ENCODE measurements at places on chromosomes 5 and 9. TPM values are rescaled to one million over a fixed set of nuclear protein-coding genes. Genes with fewer than 3 reads are reported as not detected.
A peak's percentile ranks its signal among the peaks of the same experiment; 100 is the strongest.

GRCh38 chr5:76225336-76225735 is 142.2 kb downstream of the SV2C start:
- no peaks in the 10 kb centered on the region for H3K27me3 ChIP-seq
- no peak for DNase-seq
- no peaks in the 10 kb centered on the region for H3K36me3 ChIP-seq
- H3K4me3 ChIP-seq, result no peak overlapping the region

- H3K27me3 ChIP-seq, result no peaks in the 10 kb centered on the region
- DNase-seq, result no peak
- no peak overlapping the region for H3K4me3 ChIP-seq
- H3K36me3 ChIP-seq, result no peaks in the 10 kb centered on the region
Observed at GRCh38 chr9:134231767-134232166, 67.4 kb upstream of the RNU6ATAC start.

DNA sequence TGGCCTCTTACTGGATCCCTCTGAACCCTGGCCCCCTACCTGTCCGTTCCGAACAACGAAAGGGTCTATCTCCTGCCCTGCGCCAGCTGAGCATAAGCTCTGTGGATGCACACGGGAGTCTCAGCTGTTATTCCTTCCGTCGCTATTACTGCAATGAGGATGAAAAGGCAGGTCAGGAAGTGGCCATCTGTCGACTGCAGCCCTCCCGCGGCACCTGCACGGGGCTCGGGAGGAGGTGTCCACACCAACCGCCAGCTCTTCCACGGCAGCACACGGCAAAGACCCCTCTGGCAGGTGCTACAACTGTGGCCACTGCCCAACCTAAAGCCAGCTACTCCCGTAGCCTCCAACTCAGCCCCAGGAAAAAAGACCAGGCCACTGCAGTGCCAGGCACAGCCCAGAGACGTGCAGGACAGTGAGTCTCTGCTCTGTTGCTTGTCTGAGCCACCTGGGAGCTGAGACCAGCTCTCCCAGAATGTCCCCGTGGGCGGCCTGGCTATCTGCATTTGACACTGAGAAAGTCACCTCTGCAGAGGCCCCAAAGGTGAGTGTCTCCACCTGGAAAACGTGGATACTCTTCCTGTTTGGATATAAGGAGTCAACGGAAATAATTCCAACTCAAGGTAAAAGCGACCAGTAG is 19.1 kb downstream of the CAMSAP1 start:
- no peak for DNase-seq
- no peaks in the 10 kb centered on the region for H3K36me3 ChIP-seq
- no peaks in the 10 kb centered on the region for H3K27me3 ChIP-seq
- no peak overlapping the region for H3K27ac ChIP-seq
- peaks cover 30% of the 10 kb centered on the region for H3K4me1 ChIP-seq
- H3K4me3 ChIP-seq, result no peak overlapping the region

GRCh38 chr9:116196806-116197205 is 43.2 kb downstream of the PAPPA start:
- H3K27ac ChIP-seq, result no peak overlapping the region
- peaks cover 38% of the 10 kb centered on the region for H3K4me1 ChIP-seq
- no peak overlapping the region for H3K4me3 ChIP-seq
- H3K36me3 ChIP-seq, result peaks cover 2% of the 10 kb centered on the region
- no peak for DNase-seq
- no peaks in the 10 kb centered on the region for H3K27me3 ChIP-seq

- H3K4me3 ChIP-seq, result peak overlapping the region; percentile 85
- no peaks in the 10 kb centered on the region for H3K36me3 ChIP-seq
- DNase-seq, result no peak
- H3K27ac ChIP-seq, result no peak overlapping the region
- H3K4me1 ChIP-seq, result peaks cover 18% of the 10 kb centered on the region
Observed at GRCh38 chr5:95959051-95959887, 2.4 kb downstream of the ELL2 start.

- no peak overlapping the region for H3K4me3 ChIP-seq
- no peak overlapping the region for H3K27ac ChIP-seq
- no peaks in the 10 kb centered on the region for H3K36me3 ChIP-seq
- peaks cover 5% of the 10 kb centered on the region for H3K4me1 ChIP-seq
Observed at GRCh38 chr5:168921147-168921866, 342.1 kb upstream of the PANK3 start.

GRCh38 chr5:107968998-107969397 is 298.3 kb upstream of the EFNA5 start:
- no peaks in the 10 kb centered on the region for H3K27me3 ChIP-seq
- H3K27ac ChIP-seq, result no peak overlapping the region
- no peak for DNase-seq
- no peaks in the 10 kb centered on the region for H3K36me3 ChIP-seq
- H3K4me3 ChIP-seq, result no peak overlapping the region

- DNase-seq, result no peak
- no peaks in the 10 kb centered on the region for H3K27me3 ChIP-seq
- peaks cover 3% of the 10 kb centered on the region for H3K36me3 ChIP-seq
- H3K4me3 ChIP-seq, result no peak overlapping the region
- peaks cover 10% of the 10 kb centered on the region for H3K4me1 ChIP-seq
- no peak overlapping the region for H3K27ac ChIP-seq
Observed at GRCh38 chr9:3475300-3476020, 50.3 kb downstream of the RFX3 start.

GRCh38 chr9:129464972-129465833 is 155.7 kb downstream of the C9orf50 start:
- H3K4me1 ChIP-seq, result peaks cover 37% of the 10 kb centered on the region
- H3K4me3 ChIP-seq, result no peak overlapping the region
- H3K36me3 ChIP-seq, result no peaks in the 10 kb centered on the region
- H3K27ac ChIP-seq, result peak overlapping the region; percentile 3
- no peak for DNase-seq

DNA sequence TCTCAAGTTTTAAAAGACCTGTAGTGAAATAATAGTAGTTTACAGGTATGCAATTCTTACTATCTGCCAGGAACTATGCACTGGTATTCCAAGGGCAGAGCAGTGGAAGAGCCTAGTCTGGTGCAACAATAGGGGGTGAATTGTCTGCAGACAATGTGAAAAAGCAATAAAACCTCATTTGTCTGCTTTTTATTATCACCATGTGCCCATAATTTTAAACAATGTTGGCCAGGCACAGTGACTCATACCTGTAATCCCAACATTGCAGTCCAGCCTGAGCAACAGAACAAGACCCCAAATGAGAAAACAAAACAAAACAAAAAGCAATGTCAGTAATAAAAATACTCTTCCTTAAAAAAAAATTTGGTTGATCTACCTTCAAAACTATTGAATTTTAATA is 12.2 kb upstream of the SLC44A1 start:
- H3K27me3 ChIP-seq, result no peaks in the 10 kb centered on the region
- no peak for DNase-seq
- H3K27ac ChIP-seq, result no peak overlapping the region
- no peaks in the 10 kb centered on the region for H3K4me1 ChIP-seq

DNA sequence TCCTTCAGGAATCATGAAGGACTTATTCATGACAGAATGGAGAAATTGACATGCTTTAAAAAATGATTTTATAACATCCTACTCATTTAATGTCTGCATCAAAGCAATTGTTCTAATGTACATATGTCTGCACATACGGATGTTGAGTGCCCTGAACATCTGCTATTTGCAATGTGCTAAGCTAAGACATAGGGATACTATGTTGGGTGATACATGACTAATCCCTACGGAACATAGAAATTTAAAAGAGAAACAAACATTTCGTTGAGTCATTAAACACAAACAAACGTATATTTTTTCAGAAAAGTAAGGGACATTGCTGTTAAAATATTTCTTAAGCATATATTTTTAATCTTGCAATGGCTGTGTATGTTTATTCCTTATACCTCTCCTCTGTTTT is 686.5 kb upstream of the ADAMTS16 start:
- no peak for DNase-seq
- no peaks in the 10 kb centered on the region for H3K36me3 ChIP-seq
- H3K4me3 ChIP-seq, result no peak overlapping the region
- no peaks in the 10 kb centered on the region for H3K27me3 ChIP-seq
- H3K27ac ChIP-seq, result no peak overlapping the region

DNA sequence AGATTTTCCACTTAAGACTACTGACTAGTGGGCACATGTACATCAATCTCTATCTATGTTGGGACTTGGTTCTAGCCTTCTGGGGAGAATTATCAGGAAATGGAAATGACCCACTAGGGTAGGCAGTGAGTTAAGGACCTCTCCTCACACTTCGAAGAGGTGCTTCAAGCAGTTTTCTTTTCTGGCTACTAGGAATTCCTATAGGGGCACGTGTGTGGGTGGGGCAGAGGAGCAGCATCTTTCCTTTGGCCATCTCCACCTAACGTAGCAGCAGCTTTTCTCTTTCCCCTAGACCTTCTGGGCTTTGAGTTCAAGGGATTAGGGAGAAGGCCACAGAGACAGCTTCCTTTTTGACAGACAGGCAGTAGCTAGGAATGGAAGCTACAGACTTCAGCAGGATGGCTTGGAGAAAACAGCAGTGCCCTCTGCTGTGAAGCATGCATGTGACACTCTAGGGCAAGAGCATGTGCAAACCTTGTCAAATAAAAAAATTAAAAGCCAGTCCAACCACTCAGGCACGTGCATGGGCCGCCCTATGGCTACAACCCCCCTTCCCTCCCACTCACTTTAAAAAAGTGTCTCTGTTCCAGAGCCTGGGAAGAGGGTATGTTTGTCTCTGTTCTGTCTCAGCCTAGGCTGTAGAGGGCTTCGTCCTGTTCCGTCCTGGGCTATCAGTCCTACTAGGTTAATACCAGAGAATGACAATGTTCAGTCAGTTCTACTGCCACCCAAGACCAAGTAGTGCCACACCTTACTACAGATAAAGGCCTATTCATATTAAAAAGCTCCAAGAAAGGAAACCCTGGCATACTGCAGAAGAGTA is 8.7 kb upstream of the GFRA3 start:
- H3K4me1 ChIP-seq, result no peaks in the 10 kb centered on the region
- no peak overlapping the region for H3K27ac ChIP-seq
- no peak overlapping the region for H3K4me3 ChIP-seq
- no peaks in the 10 kb centered on the region for H3K27me3 ChIP-seq
- H3K36me3 ChIP-seq, result no peaks in the 10 kb centered on the region

- H3K4me3 ChIP-seq, result no peak overlapping the region
- no peaks in the 10 kb centered on the region for H3K27me3 ChIP-seq
- no peaks in the 10 kb centered on the region for H3K4me1 ChIP-seq
- no peaks in the 10 kb centered on the region for H3K36me3 ChIP-seq
- no peak for DNase-seq
- no peak overlapping the region for H3K27ac ChIP-seq
Observed at GRCh38 chr9:117796681-117797080, 92.5 kb downstream of the TLR4 start.

GRCh38 chr5:137209232-137209809 is 289.8 kb downstream of the SPOCK1 start:
- no peaks in the 10 kb centered on the region for H3K36me3 ChIP-seq
- H3K27me3 ChIP-seq, result no peaks in the 10 kb centered on the region
- H3K27ac ChIP-seq, result no peak overlapping the region
- no peak for DNase-seq

- H3K4me1 ChIP-seq, result peaks cover 31% of the 10 kb centered on the region
- H3K27me3 ChIP-seq, result no peaks in the 10 kb centered on the region
- peak overlapping the region; percentile 79 for H3K4me3 ChIP-seq
- H3K36me3 ChIP-seq, result peaks cover 10% of the 10 kb centered on the region
Observed at GRCh38 chr5:132258102-132259068, 889 bp downstream of the PDLIM4 start.

DNA sequence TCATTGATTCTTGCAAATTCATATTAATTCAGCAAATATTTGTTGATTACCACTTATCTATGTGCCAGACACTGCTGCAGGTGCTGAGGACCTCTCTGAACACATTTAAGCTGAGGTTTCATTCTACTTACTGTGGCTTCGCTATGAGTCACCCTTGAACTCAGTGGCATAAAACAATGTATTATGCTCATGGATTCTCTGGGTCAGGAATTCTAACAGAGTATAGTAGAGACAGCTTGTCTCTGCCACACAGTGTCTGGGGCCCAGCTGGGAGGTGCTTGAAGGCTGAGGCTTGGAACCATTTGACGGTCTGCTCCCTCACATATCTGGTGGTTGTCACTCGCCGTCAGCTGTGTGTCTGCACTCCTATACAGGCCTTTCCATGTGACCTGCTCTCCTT is 124.3 kb upstream of the NR3C1 start:
- no peaks in the 10 kb centered on the region for H3K27me3 ChIP-seq
- no peaks in the 10 kb centered on the region for H3K36me3 ChIP-seq
- no peak overlapping the region for H3K4me3 ChIP-seq
- no peak overlapping the region for H3K27ac ChIP-seq
- H3K4me1 ChIP-seq, result no peaks in the 10 kb centered on the region

GRCh38 chr5:172891716-172892421 is 57.8 kb downstream of the ERGIC1 start:
- DNase-seq, result no peak
- H3K36me3 ChIP-seq, result peaks cover 19% of the 10 kb centered on the region
- peaks cover 3% of the 10 kb centered on the region for H3K4me1 ChIP-seq
- no peak overlapping the region for H3K27ac ChIP-seq

GRCh38 chr9:113564498-113565237 is 101.1 kb downstream of the RGS3 start:
- H3K27me3 ChIP-seq, result no peaks in the 10 kb centered on the region
- peak; percentile 69 for DNase-seq
- no peak overlapping the region for H3K27ac ChIP-seq
- H3K4me1 ChIP-seq, result no peaks in the 10 kb centered on the region
- no peak overlapping the region for H3K4me3 ChIP-seq
- H3K36me3 ChIP-seq, result no peaks in the 10 kb centered on the region

GRCh38 chr9:37931592-37931991 is 27.7 kb upstream of the SLC25A51 start:
- no peaks in the 10 kb centered on the region for H3K27me3 ChIP-seq
- H3K36me3 ChIP-seq, result peaks cover 13% of the 10 kb centered on the region
- no peak overlapping the region for H3K27ac ChIP-seq

- H3K27ac ChIP-seq, result no peak overlapping the region
- H3K4me1 ChIP-seq, result peaks cover 10% of the 10 kb centered on the region
- H3K27me3 ChIP-seq, result no peaks in the 10 kb centered on the region
- DNase-seq, result no peak
Observed at GRCh38 chr5:149961186-149961685, 678 bp downstream of the SLC26A2 start.

GRCh38 chr5:150079909-150080461 is 6.4 kb downstream of the CSF1R start:
- no peaks in the 10 kb centered on the region for H3K27me3 ChIP-seq
- no peaks in the 10 kb centered on the region for H3K4me1 ChIP-seq
- H3K4me3 ChIP-seq, result no peak overlapping the region
- H3K36me3 ChIP-seq, result no peaks in the 10 kb centered on the region
- peak; percentile 9 for DNase-seq
- H3K27ac ChIP-seq, result no peak overlapping the region

DNA sequence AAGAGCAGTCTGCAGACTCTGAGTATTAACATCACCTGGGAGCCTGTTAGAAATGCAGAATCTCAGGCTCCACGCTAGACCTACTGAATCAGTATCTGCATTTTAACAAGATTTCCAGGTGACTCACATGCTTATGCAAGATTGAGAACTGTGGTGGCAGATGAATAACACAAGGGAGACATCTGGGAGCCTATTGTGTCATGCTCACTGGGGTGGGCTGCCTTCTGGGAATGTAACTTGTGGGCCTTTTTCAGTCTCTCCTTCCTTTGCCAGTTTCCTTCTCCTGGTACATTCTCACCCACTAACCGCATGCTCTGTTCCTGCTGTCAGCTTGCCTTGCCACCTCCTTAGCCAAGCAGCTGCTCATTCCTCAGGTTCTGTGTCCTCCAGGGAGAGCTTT is 176.6 kb upstream of the C9orf72 start:
- no peaks in the 10 kb centered on the region for H3K36me3 ChIP-seq
- H3K4me3 ChIP-seq, result no peak overlapping the region
- H3K4me1 ChIP-seq, result no peaks in the 10 kb centered on the region
- no peak overlapping the region for H3K27ac ChIP-seq
- no peak for DNase-seq
- no peaks in the 10 kb centered on the region for H3K27me3 ChIP-seq

Gene FGFR4
- 4.4 TPM for polyA plus RNA-seq

Gene SPOCK1
- polyA plus RNA-seq, result 11.3 TPM

Gene SLC25A48
- polyA plus RNA-seq, result 0.23 TPM

Gene KIF4B
- polyA plus RNA-seq, result 0.02 TPM

Gene MARVELD2
- 0.07 TPM for polyA plus RNA-seq

Gene NUP188
- 49.5 TPM for polyA plus RNA-seq

Gene ACSL6
- polyA plus RNA-seq, result 0.46 TPM

Gene LRRC70
- 0.08 TPM for polyA plus RNA-seq

All from SK-N-SH (cell line).